Stimulated activated CD4-positive, alpha-beta T cell treated with anti-CD3 and anti-CD28 coated beads, TNF-alpha, amount 100 ng/mL, for 4 hours (primary cell): ENCODE measurements at places on chromosomes 4 and X.

DNA sequence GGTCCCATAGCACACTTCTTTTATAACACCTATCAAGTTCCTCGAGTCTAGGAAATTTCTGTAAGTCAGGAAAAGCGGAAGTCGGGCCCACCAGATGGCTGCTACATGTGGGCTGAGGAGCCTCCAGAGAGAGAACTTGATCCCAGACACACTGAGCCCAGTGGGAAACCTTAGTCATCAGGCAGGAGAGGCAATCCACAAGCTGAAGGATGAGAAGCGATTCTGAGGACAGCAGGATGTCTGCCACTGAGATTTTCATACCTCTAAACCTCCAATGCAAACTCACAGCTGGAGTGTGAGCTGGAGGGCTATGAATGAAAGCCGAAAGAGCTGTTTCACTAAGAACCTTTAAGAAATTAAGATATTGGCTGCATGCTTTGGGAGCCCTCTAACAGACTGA is 52.6 kb upstream of the PDHA1 start:
- DNase-seq, result no peak

DNA sequence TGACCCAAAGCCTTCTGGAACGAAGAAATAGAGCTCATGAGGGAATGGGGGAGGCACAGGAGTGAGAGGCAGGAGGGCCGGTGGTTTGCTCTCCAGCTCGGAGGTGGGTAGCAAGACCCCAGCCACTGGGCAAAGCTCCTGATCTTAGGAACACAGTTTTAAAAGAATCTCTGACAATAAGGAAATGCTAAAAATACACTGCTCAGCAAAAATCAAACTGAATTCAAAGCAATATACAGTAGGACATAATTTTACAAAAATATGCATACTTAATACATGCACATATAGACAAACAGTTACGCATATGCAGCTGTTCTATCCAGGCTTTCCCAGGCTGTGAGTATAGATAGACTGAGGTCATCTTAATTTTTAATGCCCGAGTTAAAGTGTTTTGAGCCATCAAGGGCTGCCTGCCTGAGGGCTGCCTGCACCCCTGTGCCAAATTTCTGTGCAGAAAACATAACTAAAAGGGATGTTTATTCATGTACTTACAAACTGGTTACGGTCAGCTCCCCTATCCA is 6.9 kb downstream of the GPR50 start:
- DNase-seq, result no peak

DNA sequence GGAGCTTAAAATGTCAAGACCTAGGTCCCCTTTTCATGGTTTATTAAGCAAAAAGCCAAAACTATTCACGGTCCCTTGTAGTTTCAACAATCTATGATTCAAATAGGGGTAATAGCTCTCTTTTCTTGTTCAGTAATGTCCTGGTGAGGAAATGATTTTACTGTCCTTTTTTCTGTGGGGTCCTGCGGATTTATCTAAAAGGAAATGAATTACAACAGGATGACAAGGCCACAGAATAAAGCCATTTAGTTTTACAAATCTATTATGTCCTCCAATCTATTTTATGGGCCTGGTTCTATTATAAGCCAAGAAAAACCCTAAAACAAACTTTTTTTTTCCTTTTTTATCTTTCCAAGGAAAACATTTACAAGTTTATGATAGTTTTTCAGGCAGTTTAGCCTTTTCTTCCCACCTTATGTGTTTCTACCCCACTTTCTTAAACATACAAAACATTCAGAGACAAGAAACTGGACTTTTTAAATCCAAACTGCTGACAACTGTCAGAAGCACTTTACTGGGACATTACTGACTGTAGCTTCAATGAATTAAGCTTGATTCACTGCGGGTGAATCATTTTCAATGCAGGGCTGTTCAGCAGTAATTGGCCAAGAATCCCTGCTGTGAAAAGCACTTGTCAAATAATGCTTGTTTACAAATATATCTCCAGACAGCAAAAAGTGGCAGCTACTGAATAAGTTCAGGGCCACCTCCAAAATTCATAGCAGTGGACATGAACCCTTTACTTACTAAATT is 4.3 kb downstream of the EPHA5 start:
- DNase-seq, result no peak

DNA sequence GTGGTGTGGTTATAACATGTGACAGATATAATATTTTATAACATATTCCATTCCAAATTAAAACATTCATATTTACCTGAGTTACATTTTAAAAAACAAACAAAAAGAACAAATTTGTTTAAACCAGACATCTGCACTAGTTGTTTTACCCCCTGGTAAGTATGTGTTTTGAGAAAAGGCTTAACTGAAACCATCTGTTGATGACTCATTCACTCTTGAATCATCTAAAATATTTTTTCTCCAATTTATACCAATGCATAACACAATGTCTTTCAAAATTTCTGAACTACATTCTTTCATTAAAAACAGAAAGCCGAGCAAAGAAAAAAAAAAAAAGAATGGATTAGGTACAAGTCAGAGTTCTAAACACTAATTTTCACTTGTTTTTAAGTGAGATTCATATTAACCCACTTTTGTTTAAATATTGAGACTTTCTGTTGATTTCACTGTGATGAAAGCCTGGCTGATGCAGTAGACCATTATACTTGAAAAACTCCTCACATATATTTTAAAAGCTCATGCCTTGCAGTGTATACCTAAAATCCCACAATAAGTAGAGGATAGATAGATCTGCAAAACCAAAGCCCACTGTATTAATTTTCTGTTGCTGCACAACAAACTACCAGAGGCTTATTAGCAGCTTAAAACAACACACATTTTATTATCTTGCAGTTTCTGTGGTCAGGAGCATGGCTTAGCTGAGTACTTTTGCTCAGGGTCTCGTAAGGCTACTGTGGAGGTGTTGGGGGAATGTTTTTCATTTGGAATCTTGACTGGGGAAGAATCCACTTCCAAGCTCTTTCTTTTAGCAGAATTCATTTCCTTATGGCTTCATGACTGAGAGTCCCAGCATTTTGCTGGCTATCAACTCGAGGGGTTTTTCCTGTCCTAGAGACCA is 221.5 kb downstream of the PCDH18 start:
- DNase-seq, result no peak

- DNase-seq, result no peak
Observed at GRCh38 chr4:102596532-102596931, 95.4 kb downstream of the NFKB1 start.

DNA sequence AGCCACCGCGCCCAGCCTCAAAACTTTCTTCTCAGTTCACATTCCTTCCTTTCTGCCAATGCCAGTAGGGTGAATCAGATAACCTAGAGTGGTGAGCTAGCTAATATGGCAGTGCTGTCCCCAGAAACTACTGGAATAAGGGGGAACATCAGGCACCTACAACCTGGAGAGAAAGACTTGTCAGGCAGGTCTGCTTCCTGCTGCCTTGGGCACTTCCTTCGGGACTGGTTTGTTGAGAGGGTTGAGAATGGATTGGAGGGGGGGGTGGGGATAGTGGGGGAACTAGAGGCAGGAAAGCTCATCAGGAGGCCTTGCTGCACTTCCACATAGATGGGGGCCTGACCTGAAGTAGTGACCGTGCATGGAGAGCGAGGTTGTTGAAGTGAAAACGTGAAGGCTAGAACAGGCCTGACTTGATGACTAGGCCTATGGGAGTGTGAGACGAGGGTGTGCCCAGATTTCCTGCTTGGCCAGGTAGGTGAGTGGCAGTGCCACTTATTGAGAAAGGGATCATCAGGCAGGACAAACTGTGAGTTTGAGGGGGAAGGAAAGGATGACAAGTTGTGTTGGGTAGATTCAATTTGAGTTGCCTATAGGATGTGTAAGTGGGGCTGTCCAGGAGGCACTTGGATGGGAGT is 33.4 kb downstream of the SLC25A5 start:
- DNase-seq, result no peak

DNA sequence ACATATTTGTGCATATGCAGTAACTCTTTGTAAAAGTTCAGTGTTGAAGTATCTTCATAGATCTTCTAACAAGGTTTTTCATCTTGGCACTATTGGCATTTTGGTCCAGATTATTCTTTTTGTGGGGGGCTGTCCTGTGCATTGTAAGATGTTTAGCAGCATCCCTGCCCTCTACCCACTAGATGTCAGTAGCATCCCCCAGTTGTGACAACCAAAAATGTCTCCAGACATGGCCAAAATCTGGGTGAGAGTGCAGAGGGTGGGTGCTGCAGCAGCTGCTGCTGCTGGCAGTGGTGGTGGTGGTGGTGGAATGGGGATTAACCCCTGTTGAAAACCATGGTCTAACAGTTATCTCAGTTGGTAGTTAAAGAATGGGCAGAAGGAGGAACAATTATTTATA is 370.0 kb downstream of the GPAT3 start:
- DNase-seq, result no peak

GRCh38 chr4:110905367-110905766 is 282.5 kb upstream of the PITX2 start:
- DNase-seq, result no peak

GRCh38 chrX:9578083-9578779 is 113.4 kb downstream of the TBL1X start:
- no peak for DNase-seq

GRCh38 chr4:186813377-186814068 is 89.9 kb upstream of the FAT1 start:
- DNase-seq, result no peak

GRCh38 chr4:1449833-1450741 is 43.8 kb upstream of the NKX1-1 start:
- DNase-seq, result no peak

DNA sequence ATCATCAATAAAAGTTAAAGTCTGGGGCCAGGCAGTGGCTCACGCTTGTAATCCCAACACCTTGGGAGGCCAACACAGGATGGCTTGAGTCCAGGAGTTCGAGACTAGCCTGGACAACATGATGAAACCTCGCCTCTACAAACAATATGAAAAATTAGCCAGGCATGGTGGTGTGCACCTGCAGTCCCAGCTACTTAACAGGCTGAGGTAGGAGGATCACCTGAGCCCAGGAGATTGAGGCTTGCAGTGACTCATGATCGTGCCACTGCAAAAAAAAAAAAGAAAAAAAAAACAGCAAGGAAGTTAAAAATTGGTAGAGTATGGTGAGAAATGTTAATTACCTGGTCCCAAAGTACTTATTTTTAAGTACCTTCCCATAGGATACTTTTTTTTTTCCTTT is 27.5 kb downstream of the FBXW7 start:
- no peak for DNase-seq

DNA sequence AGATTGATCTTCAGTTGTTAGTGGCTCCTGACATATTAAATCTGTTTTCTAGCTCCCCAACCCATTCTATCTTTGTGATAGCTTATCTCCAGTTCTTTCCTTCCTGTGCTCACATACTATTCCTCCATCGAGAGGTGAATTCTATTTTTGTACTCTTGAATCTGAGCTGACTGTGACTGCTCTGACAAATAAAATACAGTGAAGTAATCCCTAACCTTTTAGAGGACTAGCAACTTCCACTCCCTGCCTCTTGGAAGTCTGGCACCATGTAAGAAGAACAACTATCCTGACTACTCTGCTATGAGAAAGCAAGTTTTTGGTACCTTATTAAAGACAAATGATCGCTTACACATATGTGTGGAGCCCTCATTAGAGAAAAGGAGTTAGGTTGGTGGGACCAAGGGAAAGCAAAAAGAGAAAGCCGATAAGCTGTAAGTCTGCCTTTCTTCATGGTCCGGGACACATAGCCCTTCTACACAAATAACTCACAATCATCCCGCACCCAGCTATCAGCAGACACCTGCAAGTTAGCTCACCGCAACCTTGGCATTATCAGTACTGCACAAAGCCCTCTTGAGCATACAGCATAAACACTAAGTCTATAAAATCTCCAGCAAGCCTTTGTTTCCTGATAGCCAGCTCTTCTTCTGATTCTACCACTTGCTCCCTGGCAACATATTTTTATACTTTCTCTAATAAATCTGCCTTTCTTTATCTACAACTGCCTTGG is 13.5 kb upstream of the PPM1K start:
- no peak for DNase-seq

GRCh38 chr4:1666391-1666790 is 17.7 kb downstream of the FAM53A start:
- no peak for DNase-seq

DNA sequence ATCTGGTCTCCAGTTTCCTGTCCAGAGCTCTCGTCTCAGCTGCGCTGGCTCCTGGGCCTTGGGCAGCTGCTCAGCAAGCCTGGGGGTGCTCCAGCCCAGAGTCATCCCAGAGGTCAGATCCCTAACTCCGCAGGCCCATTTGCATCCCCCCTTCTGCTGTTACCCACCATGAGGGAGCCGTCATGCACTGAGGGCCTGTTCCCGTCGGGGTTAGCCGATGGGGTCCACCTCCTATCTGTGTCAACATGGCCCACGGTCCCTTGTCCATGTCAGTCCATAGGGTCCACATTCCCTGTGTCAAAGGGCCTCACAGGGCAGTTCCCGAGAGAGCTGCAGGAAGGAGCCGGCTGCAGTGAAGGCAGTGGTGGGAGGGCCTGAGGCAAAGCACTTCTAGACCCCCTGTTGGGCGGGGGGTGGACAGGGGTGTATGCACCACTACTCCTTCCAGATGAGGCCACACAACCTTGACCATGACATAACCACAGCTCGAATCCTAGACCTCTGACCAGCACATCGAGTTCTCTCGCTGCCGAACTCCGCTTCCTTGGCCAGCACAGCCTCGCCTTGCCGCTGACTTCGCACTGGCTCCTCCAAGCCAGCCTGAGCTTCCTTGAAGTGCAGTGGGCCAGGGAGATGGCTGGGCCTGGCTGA is 24.9 kb downstream of the WDR1 start:
- no peak for DNase-seq

DNA sequence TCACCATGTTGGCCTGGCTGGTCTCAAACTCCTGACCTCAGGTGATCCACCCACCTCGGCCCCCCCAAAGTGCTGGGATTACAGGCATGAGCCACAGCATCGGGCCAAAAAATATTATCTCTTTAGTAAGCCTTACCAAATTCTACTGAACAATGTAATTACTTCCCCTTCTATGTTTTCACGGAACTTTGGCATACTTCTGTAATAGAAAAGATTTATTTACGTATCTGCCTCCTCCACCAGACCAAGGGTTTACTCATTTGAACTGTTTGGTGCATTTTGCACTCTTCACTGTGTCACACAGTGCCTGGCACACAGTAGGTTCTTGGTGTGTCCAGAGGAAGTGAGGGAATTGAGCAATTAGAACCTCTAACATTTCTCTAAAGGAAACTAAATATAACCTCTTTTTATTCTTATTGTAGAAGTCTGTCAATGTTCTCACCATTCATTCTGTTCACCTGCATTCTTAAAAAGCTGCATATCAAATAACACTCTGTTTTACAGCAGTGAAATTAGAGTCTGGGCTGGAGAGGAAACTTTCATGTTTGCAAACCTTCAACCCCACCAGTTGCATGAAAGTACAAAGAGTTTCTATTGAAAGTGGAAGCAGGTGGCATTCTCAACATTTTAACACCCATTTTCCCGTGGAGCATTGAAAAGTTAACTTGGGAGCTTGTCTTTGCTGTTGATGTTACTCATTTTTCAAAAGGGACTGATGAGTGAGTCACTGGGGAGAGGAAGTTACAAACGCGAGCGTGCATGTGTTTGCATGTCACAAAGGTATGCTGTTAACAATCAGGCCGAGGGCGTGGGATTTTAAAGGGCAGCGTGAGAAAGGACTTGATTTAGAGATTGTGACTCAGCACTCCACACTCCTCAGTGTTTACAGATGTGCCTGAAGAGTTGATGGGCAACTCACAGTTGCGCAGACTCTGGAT is 314.1 kb downstream of the STK32B start:
- DNase-seq, result no peak

GRCh38 chrX:115650449-115650848 is 89.5 kb downstream of the PLS3 start:
- no peak for DNase-seq
